Inflammatory macrophage treated with lipopolysaccharide for 4 hours (primary cell): ENCODE measurements at places on chromosomes 7 and 10.
A peak's percentile ranks its signal among the peaks of the same experiment; 100 is the strongest.

DNA sequence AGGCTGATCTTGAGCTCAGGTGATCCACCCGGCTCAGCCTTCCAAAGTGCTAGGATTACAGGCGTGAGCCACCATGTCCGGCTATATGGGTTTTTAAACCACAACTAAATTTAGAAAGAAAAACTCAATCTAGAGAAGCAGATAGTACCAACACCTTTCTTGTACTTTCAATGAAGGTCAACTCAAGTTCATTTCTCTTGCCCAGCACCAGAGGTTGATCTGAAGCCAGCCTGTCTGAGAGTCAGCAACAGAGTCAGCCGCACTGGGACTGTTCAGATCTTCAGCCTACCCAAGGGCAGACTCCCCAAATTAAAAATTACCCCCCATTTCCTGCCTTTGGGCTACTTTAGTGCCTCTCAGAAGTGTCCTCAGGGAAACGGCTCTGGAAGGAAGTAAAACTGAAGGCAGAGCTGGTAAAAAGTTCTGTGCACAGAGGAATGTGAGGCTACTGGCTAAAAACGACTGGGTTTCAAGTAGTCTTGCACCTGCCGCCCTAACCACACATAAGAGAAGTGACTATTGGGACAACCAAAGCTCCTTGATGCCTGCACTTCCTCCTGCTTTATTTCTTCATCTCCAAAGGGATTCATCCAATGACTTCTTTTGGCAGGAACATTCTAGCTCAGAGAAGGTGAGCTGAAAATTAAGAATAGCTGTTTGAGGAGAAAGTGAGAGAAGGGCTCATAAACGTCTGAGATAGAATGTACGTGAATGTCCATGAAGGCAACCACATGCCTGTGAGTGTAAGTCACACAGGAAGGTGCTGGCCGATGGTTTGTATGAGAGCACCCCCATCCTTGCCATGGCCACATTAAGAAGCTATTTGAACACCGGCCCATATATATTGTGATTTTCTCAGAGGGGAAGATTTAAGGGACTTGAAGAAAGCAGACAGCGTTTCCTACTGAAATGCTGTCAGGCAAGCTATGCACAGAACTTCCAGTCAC is 142.4 kb upstream of the PRR15 start:
- DNase-seq, result no peak

DNA sequence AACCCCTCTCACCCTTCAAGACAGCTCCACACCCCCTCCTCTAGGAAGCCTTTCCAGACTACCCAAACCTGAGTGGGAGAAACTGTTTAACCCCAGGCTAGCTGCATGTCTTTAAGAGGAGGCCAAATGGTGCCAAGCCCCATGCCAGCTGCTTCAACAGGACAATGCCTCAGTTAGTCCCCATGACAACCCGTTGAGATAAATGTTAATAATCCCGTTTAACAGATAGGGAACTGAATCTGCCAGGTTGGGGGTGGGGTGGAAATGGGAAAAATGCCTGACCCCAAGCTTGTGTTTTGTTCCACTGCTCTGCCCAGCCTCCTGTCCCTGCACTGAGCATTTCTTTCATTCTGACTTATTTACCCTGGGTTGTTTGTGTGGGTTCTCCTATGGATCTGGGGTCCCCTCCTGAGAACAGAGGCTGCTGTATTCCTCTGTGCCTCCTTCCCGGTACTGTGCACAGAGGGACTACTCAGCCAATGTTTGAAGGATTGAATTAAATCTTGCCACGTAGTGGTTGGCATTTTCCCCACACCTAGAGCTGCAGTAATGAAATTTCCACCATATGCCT is 452.6 kb upstream of the ZMIZ1 start:
- DNase-seq, result no peak

GRCh38 chr7:117448655-117449054 is 21.4 kb upstream of the ASZ1 start:
- no peak for DNase-seq

DNA sequence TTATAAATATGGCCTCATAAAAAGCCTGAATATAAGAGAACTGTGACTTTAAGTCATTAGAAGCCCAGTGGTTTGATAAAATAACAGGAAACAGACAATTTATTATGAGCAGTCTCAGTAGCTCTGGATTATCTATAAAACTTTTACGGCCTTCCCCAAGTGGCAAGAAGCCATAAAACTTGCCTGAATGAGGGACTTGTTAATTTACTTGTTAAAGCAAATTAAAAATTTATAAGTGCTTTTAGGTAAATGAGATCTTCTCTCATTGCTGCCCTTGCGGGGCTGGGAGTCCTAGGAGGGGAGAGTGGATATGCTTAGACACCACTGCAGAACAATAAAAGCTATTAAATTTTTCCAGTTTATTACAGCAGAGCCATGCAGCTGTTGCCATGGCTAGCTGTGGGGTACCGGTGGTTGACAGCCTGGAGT is 499.9 kb downstream of the AUTS2 start:
- DNase-seq, result no peak

- no peak for DNase-seq
These were observed 315.5 kb downstream of the RPS24 start for GRCh38 chr10:78349165-78349516.

DNA sequence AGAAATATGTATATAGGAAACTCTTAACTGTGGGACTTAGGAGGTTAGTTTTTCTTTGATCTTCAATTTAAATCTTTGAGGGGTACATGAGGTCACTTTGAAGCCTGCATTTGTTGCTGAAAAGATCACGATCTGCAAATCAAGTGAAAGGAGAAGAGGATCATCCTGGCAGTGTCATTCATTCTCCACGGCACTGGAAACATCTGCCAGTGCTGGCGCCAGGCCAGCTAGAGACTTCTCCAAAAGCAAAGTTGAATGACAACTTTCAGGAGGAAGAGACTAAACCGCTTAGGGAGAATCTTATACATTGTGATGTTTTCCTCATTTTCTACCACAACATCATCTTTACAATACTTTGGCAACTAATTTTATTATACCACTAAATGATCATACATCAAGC is 42.5 kb downstream of the MRC1 start:
- DNase-seq, result peak; percentile 90

GRCh38 chr10:35194906-35195305 is 68.3 kb downstream of the CREM start:
- peak; percentile 63 for DNase-seq

DNA sequence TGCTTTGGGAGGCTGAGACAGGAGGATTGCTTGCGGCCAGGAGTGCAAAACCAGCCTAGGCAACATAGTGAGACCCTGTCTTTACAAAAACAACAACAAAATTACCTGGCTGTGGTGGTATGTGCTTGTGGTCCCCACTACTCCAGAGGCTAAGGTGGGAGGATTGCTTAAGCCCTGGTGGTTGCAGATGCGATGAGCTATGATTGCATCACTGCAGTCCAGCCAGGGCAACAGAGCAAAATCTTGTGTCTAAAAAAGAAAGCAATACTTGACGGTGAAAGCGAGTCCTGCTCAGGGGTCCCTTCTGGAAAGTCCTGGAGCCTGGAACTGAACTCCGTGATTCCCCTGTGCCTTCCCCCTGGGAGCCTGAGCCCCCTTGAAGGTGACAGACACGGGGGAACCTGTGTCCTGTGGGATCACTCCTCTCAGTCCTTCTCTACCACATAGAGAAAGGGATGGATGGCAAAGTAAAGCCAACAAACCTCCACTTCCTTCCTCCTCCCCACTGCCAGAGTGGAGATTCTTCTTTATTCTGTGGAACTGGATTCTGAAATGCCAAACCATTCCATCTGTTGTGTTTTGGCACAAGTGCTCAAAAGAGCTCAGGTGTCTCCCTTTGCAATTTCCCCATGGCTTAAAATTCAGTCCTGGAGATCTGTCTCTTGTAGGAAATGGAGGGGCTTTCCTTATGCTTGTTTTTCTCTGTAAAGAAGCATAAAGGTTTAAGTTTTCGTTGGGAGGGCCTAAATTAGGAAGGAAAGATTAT is 50.6 kb downstream of the KIAA1217 start:
- DNase-seq, result no peak

DNA sequence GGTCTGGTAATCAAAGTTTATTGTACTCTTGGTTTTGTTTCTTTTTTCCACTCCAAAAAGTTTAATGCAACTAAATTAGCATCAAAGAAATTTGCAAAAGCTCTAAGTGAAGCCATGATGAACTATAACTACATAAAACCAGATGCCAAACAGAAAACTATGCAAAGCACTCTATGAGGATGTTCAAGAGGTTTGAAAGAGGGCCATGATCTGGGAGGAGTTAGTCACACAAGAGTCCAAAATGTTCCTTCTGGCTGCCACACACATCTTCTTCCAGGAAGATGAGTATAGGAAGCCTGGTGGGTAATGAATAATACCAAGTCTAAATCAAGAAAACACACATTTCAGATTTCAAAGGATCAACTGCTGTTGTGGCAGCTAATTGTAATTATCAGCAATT is 28.4 kb downstream of the GLI3 start:
- no peak for DNase-seq

- DNase-seq, result no peak
These were observed 44.0 kb downstream of the NRP1 start for GRCh38 chr10:33290321-33291052.

- DNase-seq, result peak; percentile 18
These were observed 187.4 kb upstream of the TMEM72 start for GRCh38 chr10:44723619-44724325.

GRCh38 chr10:13291821-13292773 is 7.8 kb downstream of the PHYH start:
- no peak for DNase-seq
